Articular chondrocyte of knee joint (primary cell): ENCODE measurements at places on chromosomes 3 and 15. TPM values are rescaled to one million over a fixed set of nuclear protein-coding genes. Genes with fewer than 3 reads are reported as not detected.

The CCDC191 gene
- total RNA-seq: 5.0 and 5.4 TPM in 2 replicates

The ZBED2 gene
- not detected in 2 replicates for total RNA-seq

The ARID3B gene
- 2.4 and 2.8 TPM in 2 replicates for total RNA-seq

The IMPG2 gene
- total RNA-seq: 0.39 and 0.54 TPM in 2 replicates

The ARL8B gene
- 103 and 104 TPM in 2 replicates for total RNA-seq

The UQCRC1 gene
- 210 and 251 TPM in 2 replicates for total RNA-seq

The UROC1 gene
- not detected in 2 replicates for total RNA-seq

The KLHL6 gene
- under 0.01 TPM in 1 of 2 replicates, not detected in the other for total RNA-seq

The MKRN3 gene
- total RNA-seq: not detected in 2 replicates

The LEKR1 gene
- 1.2 and 3.1 TPM in 2 replicates for total RNA-seq

The CHRM5 gene
- not detected in 2 replicates for total RNA-seq

The ZNF80 gene
- total RNA-seq: not detected in 2 replicates

The FBXL2 gene
- 19.5 and 22.4 TPM in 2 replicates for total RNA-seq

The PIK3CB gene
- 18.0 and 19.2 TPM in 2 replicates for total RNA-seq

The TJP1 gene
- 72.1 and 92.2 TPM in 2 replicates for total RNA-seq

The SCN10A gene
- not detected in 2 replicates for total RNA-seq

The SPINK8 gene
- total RNA-seq: not detected in 2 replicates

The C3orf85 gene
- total RNA-seq: not detected in 2 replicates

The MNS1 gene
- 2.4 and 2.7 TPM in 2 replicates for total RNA-seq

The GPX1 gene
- total RNA-seq: 181 and 215 TPM in 2 replicates

The XCR1 gene
- total RNA-seq: not detected in 2 replicates

The RAMAC gene
- 26.3 and 32.1 TPM in 2 replicates for total RNA-seq

The IL12A gene
- 7.4 and 10.2 TPM in 2 replicates for total RNA-seq
